ENCODE measurements at places on chromosomes 4 and X. TPM values are rescaled to one million over a fixed set of nuclear protein-coding genes. Genes with fewer than 3 reads are reported as not detected.

DNA sequence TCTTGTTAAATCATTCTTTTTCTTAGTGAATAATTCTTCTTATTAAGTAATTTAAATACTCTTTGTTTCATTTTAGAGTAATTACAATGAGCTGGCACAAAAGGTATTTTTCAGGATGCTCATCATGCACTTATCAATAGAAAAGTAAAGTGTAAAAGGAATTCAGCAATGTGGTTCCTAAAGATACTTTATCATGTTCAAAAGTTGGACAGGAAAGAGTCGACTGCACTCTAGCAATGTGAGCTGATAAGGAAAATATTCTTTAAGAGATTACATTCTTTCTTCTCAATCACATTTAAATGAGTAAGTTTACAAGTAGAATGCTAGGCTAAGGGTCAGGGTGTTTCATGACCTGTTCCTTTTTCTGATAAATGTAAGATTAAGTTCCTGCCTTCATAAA, 609.5 kb upstream of the FAM241A start:
- DNase-seq = no peak

DNA sequence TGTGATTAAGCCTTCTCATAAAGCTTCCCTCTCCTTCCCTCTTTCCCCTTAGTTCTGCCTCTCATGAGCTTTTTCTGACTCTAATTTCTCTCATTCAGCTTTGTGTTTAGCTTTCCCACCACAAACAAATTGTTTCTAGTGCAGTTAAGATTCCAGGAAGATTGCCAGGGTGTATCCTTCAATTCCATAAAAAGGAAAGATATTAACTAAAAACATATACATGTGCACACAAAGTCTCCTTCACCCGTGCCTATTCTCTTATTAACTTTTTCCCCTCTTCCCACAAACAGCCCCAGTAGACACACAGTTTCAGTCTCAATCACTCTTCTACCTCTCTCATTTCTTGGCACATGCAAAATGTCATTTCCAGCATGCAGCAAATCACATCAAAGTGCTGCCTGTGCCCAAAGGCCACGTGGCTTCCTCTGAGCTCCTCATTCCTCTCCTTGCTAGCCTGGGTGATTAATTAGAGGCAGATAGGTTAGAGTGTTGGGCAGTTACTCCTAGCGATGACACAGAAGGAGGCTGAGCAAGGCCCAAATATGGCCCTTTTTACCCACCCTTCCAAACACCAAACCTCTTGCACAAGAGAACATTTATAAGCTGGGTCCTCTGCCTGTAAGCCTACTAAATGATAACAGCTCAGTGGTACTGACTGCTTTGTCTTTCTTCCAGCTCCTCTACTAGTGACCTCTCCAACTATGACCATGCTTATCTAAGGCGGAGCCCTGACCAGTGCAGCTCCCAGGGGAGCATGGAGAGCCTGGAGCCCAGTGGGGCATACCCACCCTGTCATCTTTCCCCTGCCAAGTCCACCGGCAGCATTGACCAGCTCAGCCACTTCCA, 159.6 kb downstream of the SOWAHB start:
- no peak for DNase-seq

GRCh38 chr4:41476310-41476885, 61.6 kb upstream of the LIMCH1 start:
- DNase-seq = no peak

DNA sequence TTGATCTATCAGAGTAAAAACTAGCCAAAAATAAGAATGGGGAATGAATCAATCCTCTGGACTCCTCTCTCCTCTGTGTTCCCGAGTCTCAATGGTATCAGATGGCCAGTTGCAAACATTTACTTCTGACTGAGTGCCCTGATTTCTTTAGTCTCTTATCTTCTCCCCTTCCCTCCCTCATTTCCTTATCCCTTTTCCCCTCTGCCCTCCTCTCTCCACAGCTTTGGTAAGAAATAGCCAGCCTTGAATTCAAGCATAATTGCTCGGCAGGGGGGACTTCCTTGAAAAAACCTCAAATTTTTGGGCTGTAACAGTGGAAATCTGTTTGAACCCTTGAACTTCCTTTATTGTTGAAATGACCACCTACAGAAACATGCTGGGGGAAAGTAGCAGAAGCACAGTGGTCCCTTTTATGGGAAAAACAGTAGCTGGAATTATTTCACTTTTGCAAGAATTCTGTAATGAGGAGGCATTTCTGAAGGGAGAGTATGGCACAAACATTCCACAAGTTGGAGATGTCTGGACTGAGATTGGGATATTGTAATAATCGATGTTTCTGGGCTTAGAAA, 40.3 kb downstream of the NHS start:
- no peak for DNase-seq

DNA sequence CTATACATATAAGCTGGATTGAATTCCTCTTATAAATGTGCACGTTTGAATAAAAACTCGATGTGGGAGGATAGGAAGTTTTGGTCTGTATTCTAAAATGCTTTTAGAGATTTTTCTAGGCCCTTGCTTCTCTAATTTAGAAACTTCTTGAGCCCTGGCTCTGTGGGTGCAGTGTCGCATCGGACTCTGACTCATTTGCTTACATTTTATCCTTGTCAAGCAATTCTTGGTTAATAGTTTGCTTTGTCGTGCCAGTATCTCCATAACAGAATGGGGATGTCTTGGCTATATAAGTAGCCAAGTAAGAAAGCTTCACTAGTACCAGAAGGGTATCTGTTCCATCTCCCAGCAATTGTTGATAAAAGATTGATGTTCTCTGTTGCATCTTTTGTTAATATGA, 10.7 kb downstream of the SGMS2 start:
- no peak for DNase-seq

GRCh38 chr4:10173037-10173753, 56.6 kb upstream of the WDR1 start:
- DNase-seq = no peak

- DNase-seq = no peak
Observed at GRCh38 chr4:129738175-129738574, 642.2 kb downstream of the C4orf33 start.

GRCh38 chrX:38192007-38192810, 28.5 kb downstream of the SRPX start:
- no peak for DNase-seq

DNA sequence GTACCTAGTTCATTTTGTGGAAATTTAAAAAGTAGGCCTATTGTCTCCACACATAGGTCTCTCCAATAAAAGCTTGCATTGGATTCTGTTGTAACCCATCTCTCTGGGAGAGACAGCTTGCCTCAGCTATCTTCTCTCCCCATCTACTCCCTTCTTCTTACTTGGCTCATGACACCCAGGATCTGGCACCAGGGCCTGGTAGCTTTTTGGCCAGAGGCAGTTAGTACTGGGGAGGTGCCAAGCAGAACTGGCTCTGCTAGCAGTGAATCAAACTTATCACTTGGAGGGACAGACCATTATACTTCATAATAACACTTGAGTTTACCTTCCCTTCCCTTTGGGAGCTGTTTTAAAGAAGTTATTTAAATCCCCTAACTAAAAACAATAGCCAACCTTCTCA, 31.8 kb downstream of the PLAC1 start:
- no peak for DNase-seq

GRCh38 chr4:70183168-70183939, 12.2 kb upstream of the ODAM start:
- no peak for DNase-seq

GRCh38 chrX:71103110-71103983, 3.2 kb downstream of the CXorf65 start:
- DNase-seq = no peak

UGT2B11 gene
- not detected for polyA plus RNA-seq

GUCY1B1 gene
- polyA plus RNA-seq = 3.6 TPM

TRIM2 gene
- 1.3 TPM for polyA plus RNA-seq

CCKAR gene
- not detected for polyA plus RNA-seq

GPRASP3 gene
- 2.3 TPM for polyA plus RNA-seq

CYLC1 gene
- not detected for polyA plus RNA-seq

Measured in psoas muscle (tissue), 8 donors.